Kidney (tissue), 22 donors: ENCODE measurements at places on chromosomes 16 and 17. TPM values are rescaled to one million over a fixed set of nuclear protein-coding genes. Genes with fewer than 3 reads are reported as not detected.

GRCh38 chr17:79843474-79843815 is 4.2 kb upstream of the CBX4 start:
- no peaks in the 10 kb centered on the region for H3K4me1 ChIP-seq
- peaks cover 12% of the 10 kb centered on the region for H3K27me3 ChIP-seq
- H3K36me3 ChIP-seq, result no peaks in the 10 kb centered on the region
- DNase-seq, result no peak
- H3K4me3 ChIP-seq, result no peak overlapping the region

DNA sequence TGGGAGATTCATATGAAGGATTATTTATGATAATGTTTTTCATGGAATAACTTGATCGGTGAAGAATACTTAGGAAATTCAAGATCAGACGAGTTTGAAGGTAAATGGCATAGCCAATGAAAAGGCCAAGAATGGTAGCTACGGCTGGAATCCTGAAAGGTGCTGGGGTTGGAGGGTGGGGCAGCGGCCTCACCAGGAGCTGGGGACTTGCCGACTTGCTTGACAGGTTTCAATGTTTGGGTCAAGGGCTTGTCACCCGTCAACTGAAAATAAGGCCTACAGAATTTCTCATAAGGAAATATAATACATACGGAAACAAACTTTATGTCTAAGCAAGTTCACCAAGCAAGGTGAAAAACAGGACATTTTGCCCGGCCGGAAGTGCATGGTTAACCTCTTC is 9.9 kb downstream of the CRYM start:
- H3K4me1 ChIP-seq, result peaks cover 11% of the 10 kb centered on the region
- no peak overlapping the region for H3K27ac ChIP-seq

DNA sequence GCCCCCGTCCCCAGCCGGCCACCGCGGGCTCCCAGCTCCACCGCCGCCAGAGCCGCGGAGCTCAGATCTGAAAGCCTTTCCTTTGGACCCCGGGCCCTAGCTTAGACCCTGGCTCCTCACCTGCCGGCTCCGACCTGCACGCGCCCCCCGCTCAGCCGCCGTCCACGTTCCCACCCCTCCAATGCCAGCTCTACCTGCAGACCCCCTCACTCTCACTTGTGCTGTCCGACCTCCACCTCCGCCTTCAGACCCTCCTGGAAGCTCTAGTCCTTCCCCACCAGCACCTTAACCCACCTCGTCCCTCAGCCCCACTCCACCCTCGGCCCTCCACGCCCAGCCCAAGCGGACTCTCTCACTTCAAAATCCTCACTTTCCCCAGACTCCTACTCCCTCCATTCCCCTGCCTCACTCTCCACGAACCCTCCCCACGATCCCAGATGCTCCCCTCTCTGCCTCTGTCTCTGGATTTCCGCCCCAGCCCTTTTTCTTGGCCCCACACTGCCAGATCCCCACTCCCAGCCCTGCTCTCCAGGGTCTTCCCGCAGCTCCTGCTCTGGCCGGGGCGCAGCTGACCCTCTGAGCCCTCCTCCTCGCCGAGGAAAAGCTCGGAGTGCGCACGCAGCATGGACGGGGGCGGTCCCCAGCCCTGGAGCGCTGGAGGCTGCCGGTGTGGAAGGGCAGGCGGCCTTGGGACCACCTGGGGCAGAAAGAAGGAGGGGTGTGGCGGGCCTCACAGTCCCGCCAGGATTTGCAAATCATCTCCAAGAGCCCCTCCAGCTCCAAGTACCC is at the start of gene TMEM114:
Gene TMEM114 (minus strand): TSS at position 612 of the 789 bp plus-strand sequence. CDS start 673 bp downstream, outside the sequence.
- no peak within 1 kb of the TSS for H3K27ac ChIP-seq
- H3K36me3 ChIP-seq, result no peaks in the 10 kb centered on the region
- no peak for DNase-seq
- H3K4me3 ChIP-seq, result no peak within 1 kb of the TSS
- peaks cover 19% of the 10 kb centered on the region for H3K27me3 ChIP-seq

DNA sequence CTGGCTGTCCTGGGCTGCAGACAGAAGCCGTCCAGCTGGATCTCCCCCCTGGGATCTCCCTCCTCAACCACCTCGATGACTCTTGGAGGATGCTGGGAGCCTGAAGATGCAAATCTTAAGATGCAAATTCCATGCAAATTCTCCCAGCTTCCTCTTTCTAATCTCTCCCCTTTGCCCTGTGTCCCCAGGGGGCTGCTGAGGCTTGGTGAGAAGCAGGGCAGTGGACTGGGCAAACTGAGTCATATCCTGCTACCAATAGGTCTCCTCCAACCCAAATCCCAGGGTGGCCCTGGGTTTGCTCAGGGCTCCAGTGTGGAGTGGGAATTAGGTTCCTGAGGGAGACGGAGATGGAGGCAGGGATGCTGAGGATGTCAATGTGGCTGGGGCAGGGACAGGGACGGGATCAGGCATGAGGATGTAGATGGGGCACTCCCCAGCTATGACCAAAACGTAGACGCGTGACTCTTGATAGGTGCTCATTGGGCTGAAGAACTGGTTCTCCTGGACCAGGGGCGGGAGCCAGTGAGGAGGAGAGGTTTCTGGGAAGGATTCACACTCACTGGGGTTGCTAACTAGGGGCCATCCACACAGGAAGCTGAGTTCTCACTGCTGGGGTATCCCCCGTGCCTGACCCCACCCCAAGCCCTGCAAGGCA is 3.6 kb upstream of the ALOX12B start:
- H3K4me3 ChIP-seq, result no peak overlapping the region
- no peaks in the 10 kb centered on the region for H3K36me3 ChIP-seq
- H3K27me3 ChIP-seq, result no peaks in the 10 kb centered on the region
- H3K4me1 ChIP-seq, result no peaks in the 10 kb centered on the region

DNA sequence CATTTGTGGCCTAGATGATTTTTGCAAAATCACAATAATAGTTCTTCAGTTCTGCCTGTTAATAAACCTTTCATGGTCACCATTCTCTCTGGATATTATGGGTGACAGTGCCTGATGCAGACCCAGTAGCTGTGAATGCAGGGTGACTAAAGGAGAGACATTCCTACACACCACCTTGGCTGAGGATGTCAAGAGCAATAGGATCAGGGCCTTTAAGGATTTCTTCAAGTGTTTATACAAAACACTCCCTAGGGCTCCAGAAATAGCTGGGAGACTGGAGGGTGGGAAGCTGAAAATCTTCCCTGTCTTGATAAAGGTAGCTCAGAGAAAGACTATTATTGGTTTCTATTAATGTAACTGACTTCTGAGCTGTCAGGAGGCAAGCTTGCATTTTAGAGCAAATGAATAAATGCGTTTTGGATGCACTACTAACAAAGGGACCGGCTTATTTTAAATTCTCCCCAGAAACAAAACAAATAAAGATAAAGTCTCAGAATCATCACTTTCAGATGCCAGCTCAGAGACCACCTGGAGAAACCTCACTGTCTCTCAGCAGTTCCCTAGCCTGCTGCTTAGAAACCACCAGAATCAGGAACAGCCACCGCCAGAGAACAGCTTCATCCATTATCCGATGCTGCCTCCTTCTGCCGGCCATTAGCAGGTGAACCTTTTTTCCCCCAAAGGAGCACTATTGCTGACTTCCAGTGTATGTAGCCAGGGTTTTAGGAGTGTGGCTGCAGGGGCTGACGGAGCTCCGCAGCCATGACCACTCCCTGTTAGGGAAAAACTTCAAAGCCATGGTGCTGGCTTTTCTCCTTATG is 171.4 kb upstream of the DYNLRB2 start:
- no peaks in the 10 kb centered on the region for H3K27me3 ChIP-seq
- H3K36me3 ChIP-seq, result no peaks in the 10 kb centered on the region
- no peak for DNase-seq
- no peak overlapping the region for H3K4me3 ChIP-seq
- H3K4me1 ChIP-seq, result no peaks in the 10 kb centered on the region

MT4 gene
- not detected for polyA plus RNA-seq

GGA3 gene
- 8.0 TPM for polyA plus RNA-seq

DNA sequence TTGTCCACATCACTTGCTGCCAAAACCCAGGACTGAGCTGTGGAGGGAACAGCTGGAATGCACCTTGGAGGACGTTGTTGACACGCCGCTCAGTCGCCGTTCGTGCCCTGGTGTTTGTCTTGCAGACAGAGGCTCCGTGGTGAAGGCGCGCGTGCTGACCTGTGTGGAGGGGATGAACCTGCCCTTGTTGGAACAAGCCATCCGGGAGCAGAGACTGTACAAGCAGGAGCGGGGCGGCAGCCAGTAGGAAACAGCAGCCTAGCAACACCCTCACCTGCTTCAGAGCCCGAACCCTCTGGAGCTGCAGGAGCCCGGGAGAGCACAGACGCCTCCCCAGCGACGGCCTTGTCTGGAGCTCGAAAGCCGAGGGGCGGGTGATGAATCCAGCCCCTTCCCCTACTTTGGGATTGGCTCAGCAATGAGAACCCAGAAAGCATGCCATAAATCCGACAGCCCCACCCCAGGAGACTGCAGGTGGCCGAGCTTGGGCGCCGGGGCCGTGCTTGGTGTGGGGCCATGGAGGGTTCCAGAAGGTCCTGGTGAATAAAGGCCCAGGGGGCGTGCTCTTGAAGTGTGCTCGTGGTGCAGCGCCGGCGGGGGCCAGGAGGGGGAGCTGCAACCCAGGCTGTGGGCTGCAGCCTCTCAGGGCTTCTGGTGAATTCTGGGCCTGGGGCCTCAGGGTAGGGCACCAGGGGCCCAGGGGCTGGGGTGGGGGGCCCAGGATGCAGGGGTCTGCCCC is 470 bp upstream of the CDK3 start:
- H3K27ac ChIP-seq, result peak overlapping the region; percentile 3
- H3K27me3 ChIP-seq, result no peaks in the 10 kb centered on the region
- peak; percentile 76 for DNase-seq
- H3K4me1 ChIP-seq, result peaks cover 6% of the 10 kb centered on the region
